ENCODE measurements at places on chromosomes 2 and 18. TPM values are rescaled to one million over a fixed set of nuclear protein-coding genes. Genes with fewer than 3 reads are reported as not detected.

SERPINB13 gene
- 0.99 TPM for total RNA-seq

SGPP2 gene
- 5.4 TPM for total RNA-seq

IL37 gene
- 0.09 TPM for total RNA-seq

SLC9A4 gene
- total RNA-seq, result 0.05 TPM

ADRA2B gene
- total RNA-seq, result 0.28 TPM

CPS1 gene
- total RNA-seq, result 1.4 TPM

DNA sequence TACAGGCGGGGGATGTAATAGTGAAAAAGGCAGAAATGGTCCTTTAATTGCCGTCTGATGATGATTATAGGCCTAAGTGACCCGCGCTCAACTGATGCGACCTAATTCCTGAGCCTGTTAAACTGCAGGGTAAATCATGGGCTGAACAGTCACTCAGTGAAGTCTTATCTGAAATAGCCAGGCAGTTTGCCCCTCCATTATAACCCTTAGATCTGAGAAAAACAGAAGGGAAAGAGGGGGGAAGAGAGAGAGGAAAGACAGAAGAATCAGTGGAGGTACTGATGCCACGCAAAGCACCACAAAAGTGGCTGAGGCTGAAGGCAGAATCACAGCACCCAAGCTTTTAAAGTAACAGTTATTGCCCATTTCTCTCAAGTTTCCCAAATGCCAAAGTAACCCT, 73.1 kb upstream of the DNMT3A start:
- no peak for DNase-seq

- no peak for DNase-seq
Measured at GRCh38 chr18:49459404-49460171, 857 bp downstream of the DYM start.

DNA sequence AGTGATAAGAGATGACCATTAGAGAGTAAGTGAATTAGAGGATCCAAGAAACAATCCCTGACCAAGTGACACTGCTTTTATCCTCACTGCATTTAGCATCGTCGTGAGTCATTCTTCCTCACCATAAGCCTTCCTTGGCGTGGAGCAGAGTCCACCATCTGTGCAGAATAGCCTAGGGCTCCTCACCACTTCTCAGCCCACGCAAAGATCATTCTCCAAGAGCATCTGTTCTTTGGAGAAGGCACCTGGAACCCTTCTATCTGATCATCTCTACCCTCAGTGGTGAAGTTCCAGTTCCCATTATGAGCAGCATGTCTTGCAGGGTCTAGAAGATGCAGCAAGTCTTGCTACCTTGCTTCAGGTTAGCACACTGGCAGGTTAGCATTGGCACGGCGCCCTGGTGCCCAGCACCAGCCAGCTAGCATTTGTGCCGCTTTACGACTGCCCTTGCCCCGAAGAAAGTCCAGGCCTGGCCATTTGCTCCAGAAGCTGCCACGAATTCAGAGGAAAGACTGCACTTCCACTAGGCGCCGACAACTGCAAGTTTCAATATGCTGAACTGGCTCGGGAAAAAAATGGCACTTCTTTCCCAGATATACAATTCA, 225.8 kb downstream of the TTC32 start:
- no peak for DNase-seq

DNA sequence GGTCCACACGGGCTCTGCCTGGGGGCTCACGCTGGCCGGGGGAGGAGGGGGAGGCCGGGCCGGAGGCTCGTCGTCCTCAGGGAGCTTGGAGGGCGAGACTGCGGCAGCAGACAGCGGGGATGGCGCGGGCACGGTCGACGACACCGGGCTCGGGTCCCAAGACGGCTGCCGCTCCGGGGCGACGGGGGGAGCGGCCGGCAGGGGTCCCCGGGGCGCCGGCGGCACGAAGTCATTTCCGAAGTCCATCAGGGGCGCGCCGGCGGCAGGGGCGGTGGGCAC, 491 bp downstream of the RTN4 start:
- DNase-seq, result no peak

- DNase-seq, result peak; percentile 77
Measured at GRCh38 chr2:58866040-58866439, 624.9 kb upstream of the FANCL start.

GRCh38 chr18:484749-485464, 15.6 kb downstream of the COLEC12 start:
- DNase-seq, result no peak

- DNase-seq, result no peak
Measured at GRCh38 chr2:88638743-88639142, 11.5 kb upstream of the EIF2AK3 start.

All from thymus (tissue), 14 donors.